Hematopoietic multipotent progenitor cell treated with erythropoietin and hydrocortisone succinate and interleukin-3 and kit ligand, for 17 days (in vitro differentiated cells): ENCODE measurements at places on chromosomes 16 and 17.
A peak's percentile ranks its signal among the peaks of the same experiment; 100 is the strongest.

- DNase-seq = no peak
Observed at GRCh38 chr16:49356728-49357488, 16.7 kb upstream of the C16orf78 start.

- no peak for DNase-seq
Observed at GRCh38 chr17:3695129-3695722, 729 bp downstream of the P2RX5 start.

DNA sequence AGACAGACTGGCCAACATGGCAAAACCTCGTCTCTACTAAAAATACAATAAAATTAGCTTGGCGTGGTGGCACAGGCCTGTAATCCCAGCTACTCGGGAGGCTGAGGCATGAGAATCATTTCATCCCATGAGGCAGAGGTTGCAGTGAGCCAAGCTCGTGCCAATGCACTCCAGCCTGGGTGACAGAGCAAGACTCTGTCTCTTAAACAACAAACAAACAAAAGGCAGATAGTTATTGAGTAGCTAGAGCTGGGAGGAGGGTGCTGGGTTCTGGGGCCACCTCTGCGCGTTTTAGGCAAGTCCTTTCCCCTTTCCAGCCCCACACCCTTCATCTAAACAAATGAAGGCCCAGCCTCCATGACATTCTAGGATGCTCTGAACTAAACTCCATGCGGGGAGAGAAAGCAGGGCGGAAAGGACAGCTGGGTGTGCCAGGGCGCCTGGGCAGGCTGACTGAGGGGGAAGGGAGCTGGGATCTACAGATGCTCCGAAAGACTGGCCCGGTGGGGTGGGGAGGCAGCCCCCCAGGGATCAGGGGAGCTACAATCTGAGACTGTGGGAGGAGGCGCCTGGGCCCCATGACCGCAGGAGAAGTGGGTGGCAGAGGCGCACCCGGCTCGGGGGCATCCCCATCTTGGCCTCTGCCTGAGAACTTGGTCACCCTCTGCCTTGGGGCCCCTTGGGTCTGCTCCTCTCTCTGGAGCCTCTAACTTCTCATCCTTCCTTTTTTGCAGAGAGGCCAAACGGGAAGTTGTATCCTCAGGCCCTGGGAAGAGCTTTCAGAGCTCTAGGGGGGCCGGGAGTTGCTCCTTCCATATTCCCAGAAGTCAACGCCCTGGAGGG is 910 bp downstream of the ITGAL start:
- no peak for DNase-seq

DNA sequence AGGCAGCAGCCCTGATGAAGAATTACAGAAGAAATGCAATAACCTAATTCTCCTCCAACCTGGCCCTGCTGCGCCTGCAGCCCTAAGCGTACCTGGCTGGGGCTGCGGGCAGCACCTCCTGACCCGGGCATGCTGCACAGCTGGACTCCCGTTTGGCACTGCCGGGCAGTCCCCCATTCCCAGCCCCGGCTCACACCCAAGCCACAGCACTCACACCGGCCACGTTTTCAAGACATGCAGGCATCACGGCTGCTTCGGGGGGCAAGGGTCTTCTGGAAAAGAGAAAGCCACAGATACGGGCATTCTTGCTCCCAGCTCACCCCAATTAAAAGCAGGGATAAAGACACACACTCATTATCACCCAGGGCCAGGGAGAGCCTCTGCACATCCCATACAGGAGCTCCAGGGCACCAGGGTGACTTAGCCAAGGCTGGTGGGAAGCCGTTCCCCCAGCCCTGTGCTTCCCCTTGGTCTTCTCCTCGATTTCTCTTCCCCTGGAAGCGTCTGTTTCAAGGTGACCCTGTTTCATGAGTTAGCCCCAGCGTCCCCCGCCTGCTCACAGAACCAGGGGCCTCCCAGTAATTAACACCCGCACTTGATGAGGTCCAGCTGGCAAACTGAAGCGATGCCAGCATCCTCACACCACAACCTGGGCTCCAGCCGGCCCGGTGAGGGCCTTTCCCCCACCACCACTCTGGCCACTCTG is 216.7 kb downstream of the C16orf78 start:
- no peak for DNase-seq

- DNase-seq = no peak
Observed at GRCh38 chr16:48961546-48961945, 320.1 kb downstream of the CBLN1 start.

DNA sequence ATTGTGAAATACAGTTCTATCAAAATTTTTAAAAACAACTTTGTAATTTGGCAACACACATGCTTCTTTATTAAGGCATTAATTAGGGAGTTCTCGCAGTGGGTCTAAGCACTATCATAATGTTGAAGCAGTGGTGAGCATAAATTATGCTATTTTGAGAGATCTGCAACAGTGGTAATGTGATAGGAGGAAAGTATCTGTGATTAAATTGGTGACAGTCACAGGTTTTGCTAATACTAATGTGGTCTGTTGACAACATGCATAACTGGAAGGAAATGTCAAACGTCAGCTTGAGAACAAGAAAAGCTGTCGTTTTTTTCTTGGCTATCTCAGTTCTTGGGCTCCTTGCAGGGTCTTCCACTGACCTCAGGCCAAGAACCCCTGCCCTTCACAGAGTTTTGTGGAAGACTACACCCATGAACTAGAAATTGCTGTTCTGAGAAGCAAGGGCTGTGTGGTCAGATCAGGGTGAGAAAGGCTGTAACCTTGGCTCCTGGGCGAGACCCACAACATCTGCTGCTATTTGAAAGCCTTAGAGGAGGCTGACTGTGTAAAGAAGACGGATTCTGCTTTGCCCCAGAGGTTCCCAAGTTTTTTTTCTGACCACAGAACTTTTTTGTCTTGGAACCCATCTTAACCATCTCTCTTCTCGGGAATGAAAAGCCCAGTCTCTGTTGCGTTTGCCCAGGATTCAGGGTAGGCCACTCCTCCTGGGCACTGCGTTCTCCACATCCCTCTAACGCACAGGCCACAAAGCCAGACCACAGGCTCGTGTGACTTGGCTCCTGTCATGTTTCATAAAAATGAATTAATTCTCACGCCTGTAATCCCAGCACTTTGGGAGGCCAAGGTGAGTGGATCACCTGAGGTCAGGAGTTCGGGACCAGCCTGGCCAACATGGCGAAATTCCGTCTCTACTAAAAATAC is 13.9 kb downstream of the ATP2A1 start:
- no peak for DNase-seq

DNA sequence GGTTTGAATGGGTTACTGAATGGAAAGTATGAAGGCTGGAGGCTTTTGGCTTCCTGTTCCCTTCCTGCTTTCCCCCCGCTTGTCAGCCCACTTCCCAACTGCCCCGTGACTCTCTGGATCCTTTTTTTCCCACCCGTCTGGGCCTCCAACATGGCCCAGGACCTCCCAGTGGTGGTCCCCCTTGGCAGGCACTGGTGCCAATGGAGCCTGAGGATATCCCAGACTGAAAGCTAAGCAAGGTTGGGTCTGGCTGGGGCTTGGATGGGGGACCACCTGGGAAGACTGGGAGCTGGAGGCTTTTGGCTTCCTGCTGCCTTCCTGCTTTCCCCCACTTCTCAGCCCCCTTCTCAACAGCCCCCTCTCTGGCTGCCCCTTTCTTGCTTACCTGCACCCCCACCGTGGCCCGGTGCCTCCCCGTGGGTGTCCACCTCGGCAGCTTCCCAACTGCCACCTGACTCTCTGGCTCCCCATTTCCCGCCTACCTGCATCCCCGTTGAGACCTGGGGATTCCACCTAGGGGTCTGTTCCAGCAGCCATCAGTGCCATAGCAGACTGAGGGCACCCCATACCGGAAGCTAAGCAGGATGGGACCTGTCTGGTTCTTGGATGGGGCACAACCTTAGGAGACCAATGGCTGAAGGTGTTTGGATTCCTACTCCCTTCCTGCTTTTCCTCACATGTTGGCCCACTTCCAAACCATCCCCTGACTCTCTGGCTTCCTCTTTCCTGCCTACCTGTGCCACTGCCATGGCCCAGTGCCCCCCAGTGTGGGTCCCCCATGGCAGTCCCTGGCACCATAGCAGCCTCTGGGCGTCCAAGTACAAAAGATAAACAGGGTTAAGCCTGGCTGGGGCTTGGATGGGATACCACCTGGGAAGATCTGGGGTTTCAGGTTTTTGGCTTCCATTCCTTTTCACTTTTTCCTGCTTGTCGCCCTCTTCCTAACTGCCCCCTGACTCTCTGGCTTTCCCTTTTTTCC is 2295.3 kb downstream of the TP53TG3F start:
- DNase-seq = no peak

- DNase-seq = no peak
Observed at GRCh38 chr17:58911741-58912343, 156.2 kb downstream of the PPM1E start.

DNA sequence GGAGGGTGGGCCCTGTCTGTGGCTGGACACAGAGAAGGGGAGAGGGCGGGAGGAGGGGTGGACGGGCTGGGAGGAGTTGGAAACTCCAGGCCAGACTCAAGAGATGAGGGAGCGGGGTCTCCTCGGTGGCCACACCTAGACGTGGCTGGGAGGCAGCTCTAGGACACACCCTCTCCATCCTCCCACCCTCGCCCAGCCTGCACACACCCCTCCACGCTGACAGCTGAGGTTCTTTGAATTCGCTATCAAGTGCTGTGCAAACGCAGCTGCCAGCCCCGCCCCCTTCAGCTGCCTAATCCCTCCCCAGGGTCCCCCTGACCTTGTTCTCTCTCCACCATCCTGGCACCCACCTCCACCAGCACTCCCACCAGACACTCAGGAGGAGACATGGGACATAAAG is 48.7 kb downstream of the DNAH17 start:
- DNase-seq = no peak

DNA sequence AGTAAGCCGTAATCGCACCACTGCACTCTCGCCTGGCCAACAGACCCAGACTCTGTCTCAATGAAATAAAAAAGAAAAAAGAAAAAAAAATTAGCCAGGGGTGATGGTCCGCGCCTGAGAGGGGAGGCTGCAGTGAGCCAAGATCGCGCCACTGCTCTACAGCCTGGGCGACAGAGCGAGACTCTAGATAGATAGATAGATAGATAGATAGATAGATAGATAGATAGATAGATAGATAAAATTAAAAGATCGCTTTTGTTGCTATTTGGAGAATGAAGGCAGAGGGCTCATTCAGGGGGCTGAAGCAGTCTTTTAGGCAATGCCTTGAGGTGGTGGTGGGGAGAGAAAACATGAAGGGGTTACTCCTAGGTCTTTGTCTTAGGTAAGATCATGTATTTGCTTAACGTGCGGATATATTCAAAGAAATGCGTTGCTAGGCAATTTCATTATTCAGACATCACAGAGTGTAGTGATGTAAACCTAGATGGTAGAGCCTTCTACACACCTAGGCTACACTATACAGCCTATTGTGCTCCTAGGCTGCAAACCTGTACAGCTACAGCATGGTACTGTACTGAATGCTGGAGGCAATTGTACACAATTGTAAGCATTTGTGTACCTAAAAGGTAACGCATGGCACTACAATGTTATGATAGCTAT is 4.3 kb upstream of the HES7 start:
- no peak for DNase-seq

- DNase-seq = no peak
Observed at GRCh38 chr17:49932138-49932723, 36.8 kb upstream of the DLX4 start.

DNA sequence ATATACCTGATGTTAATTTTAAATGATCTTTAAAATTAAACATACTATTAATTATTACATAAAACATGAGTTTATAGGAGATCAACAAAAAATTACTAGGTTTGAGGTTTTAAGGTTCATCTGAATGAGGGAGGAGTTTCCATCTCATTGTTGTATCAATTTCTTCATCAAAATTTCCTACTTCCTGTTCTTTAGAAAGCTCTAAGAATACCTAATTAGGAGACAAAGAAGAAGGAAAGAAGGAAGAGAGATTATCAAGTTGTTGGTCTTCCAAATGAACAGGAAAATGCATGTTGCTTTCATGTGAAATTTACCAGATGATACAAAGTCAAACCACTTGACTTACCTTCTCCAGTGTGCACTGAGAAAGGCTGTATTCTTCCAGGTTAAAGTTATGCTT is 18.1 kb upstream of the ABCA9 start:
- DNase-seq = no peak

DNA sequence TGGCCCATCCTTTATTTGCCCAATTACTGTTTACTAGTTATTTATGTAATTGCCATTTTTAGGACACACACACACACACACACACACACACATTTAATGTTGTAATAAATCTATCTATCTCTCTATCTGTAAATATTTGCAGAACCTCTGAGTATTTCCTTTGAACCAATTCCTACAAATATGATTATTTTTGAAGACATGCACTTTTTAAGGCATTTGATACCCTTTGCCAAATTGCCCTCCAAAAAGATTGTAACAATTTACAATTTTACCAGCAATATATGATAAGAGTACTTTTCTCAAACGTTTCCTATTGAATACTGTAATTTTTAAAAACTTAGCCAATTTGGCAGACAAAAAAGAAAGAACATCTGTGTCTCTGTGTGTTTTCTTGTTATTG is 143.8 kb upstream of the FOXF1 start:
- no peak for DNase-seq

DNA sequence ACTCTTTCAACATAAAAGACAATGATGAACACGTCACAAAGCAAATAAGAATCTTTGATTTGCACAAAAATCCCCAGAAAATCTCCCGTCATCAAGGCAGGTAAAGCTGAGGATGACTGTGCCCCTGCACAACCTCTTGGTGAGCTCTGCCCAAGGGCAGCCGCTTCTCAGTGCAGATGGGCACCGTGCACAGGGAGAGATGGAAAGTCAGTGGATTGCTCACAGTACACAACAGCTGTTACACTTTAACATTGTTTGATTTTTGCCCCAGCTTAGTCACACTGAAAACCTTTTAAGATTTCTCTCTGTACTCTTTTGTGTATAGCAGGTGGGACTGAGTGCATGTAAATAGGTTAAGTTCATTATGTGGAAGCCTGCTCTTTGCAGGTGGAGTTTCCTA is 104.2 kb downstream of the CDK5R1 start:
- DNase-seq = no peak

DNA sequence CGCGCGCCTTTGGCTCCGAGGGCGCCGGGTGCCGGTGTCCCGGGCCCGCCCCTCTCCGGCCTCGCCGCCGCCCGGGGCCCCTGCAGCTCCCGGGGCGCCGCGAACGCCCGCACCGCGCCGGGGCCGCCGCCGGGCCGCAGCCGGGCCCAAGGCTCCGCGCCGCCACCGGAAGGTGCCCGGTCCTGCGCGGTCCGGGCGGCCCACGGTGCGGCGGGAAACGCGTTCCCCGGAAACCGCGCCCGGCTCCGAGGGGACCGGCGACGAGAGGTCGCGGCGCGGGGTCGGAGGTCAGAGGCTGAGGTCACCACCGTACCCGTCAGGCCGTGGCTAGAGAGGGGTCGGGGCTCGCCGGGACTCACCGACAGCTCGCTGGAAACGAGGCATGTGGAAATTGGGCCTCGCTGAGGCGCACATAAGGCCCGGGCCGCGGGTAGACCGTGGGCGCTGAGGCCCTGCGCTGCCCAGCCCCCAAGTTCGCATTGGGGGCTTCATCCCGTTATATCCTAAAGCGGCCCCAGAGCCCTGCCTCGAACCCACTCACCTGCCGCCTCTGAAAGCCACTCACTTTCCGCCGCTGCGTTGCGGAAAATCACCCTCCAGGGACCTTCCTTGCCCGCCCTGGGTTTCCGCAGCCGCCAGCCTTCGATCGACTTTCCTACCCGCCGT is at the start of gene DUS1L:
TSS of gene DUS1L (minus strand) at position 167 of the 666 bp plus-strand sequence. CDS start 745 bp downstream, outside the sequence.
- peak; percentile 64 for DNase-seq
